ENCODE measurements at places on chromosomes 11 and 22.

DNA sequence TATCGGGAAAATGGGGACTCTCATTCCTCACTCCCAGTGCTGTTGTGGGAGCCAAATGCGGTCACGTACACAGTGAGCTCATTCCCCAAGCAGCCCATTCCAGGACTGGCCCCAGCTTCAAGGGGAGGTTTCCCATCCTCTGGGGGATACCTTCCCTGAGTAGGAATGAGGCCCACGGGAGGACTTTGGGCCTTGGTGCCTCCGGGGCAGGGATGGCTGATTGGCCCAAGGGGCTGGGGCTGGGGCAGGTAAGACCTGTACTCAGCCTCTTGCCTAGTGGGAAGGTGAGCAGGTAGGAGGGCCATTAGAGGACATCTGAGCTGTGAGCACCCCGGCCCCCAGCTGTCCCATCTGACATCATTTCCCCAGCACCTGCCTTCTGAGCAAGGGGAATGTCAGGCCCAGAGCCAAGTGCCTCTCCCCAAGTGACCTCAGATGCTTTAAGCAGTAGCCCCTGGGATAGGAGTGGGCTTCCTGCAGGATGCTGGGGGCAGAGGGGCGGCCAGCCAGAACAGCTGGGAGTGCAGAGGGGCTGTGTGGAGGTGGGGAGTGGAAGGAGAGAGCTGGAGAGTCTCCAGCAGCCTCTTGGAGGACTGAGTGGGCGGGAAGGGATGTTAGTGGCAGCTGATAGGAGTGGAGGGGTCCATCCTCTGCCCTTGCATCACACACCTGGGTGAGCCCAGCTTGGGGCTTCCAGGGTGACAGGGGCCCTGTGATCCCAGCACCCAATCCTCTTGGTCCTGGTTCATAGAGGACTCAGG is 58.4 kb downstream of the CD82 start:
- DNase-seq = no peak

DNA sequence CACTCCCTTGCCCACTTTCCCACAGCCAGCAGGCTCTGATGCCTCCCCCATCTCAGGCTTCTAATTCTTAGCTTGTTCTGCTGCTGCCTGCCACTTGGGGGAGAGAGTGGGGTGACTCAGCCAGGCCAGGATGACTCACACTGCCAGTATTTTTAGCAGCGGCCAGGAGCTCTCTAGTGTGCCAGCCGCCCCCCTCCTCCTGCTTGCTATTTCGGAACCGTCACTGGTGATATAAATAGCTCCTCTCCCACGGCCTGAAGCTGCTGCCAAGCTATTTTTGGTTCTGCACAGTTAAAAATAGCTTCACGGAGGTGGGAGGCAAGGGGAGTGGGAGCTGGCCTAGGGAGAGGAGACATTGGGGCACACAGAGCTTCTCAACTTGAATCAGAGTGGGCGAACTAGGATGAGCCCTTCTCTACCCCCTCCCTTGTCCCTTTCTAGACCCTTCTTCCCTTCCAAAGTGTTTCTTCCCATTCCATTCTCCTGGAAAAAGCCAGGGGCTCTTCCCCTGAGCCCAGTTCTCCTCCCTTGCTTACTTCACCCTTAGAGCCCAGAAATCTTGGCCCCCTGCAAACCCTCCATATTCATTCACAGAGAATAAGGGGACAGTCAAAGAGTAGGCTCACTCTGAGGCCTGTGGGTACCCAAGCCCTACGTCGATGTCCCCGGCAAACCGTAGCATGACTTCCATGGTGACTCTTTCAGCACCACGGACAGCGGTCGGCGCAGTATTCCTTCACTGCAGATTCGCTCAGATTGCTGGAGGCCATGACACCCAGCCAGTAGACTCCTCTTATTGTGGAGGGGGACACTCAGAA is 2.5 kb upstream of the NPAS4 start:
- peak; percentile 55 for DNase-seq

GRCh38 chr11:41612415-41612814 is 153.0 kb upstream of the LRRC4C start:
- DNase-seq = no peak

GRCh38 chr11:126874831-126875230 is 125.7 kb downstream of the KIRREL3 start:
- no peak for DNase-seq

GRCh38 chr11:43788421-43788820 is 92.2 kb upstream of the ALKBH3 start:
- DNase-seq = peak; percentile 69

GRCh38 chr11:65516135-65516968 is 8.5 kb upstream of the SCYL1 start:
- no peak for DNase-seq

DNA sequence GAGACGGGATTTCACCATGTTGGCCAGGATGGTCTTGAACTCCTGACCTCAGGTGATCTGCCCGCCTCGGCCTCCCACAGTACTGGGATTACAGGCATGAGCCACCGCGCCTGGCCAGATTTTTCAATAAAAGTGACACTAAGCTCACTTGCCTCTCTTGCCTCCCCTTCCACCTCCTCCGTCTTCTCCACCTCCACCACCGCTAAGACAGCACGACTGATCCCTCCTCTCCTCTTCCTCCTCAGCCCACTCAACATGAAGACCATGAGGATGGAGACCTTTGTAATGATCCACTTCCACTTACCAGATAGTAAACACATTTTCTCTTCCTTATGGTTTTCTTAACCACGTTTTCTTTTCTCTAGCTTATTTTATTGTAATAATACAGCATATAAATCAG is 14.2 kb downstream of the CERK start:
- no peak for DNase-seq

DNA sequence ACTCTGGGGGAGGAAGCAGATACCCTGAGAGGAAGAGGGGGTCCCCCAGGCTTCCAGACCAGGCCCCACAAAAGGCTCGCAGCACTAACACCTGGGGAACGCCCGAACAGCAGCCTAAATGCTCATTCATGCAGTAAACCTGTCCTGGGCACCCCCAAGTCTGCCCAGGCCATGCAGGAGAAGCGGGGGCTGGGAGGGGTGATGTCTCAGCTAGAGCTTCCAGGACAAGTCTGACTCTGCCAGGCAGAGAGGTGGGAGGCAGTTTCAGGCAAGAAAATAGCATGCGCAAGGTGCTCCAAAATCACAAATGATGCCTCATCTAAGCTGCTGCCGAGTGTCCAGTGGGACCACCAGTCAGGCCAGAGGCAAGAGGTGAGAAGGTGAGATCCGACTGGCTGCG is 14.6 kb downstream of the CABP7 start:
- no peak for DNase-seq

GRCh38 chr22:37133304-37134018 is 16.3 kb downstream of the IL2RB start:
- DNase-seq = no peak

All from DMS 273 treated with DMSO at 0.1 percent for 48 hours (cell line).